ENCODE measurements at places on chromosomes 5 and 9. TPM values are rescaled to one million over a fixed set of nuclear protein-coding genes. Genes with fewer than 3 reads are reported as not detected.

- H3K27me3 ChIP-seq, result no peaks in the 10 kb centered on the region
- no peaks in the 10 kb centered on the region for H3K36me3 ChIP-seq
- DNase-seq, result no peak
- H3K4me3 ChIP-seq, result no peak overlapping the region
- no peaks in the 10 kb centered on the region for H3K4me1 ChIP-seq
These were observed 75.0 kb downstream of the LIX1 start for GRCh38 chr5:97067296-97067850.

- H3K4me1 ChIP-seq, result no peaks in the 10 kb centered on the region
- H3K27ac ChIP-seq, result no peak overlapping the region
- no peaks in the 10 kb centered on the region for H3K36me3 ChIP-seq
- no peak overlapping the region for H3K4me3 ChIP-seq
These were observed 172.1 kb downstream of the GABBR2 start for GRCh38 chr9:98536542-98537173.

GRCh38 chr5:150565868-150566267, 57.9 kb downstream of the NDST1 start:
- H3K4me1 ChIP-seq, result peaks cover 12% of the 10 kb centered on the region
- no peak overlapping the region for H3K4me3 ChIP-seq
- H3K27ac ChIP-seq, result no peak overlapping the region
- no peaks in the 10 kb centered on the region for H3K27me3 ChIP-seq
- H3K36me3 ChIP-seq, result no peaks in the 10 kb centered on the region

Gene CFAP77
- not detected for total RNA-seq

Gene OR1J2
- total RNA-seq, result not detected

Gene IFNB1
- total RNA-seq, result not detected

Gene FYB1
- 0.32 TPM for total RNA-seq

Gene PRRX2
- total RNA-seq, result not detected

Gene LECT2
- not detected for total RNA-seq

Measured in MCF 10A (cell line).